ENCODE measurements at places on chromosomes 12 and 14.

DNA sequence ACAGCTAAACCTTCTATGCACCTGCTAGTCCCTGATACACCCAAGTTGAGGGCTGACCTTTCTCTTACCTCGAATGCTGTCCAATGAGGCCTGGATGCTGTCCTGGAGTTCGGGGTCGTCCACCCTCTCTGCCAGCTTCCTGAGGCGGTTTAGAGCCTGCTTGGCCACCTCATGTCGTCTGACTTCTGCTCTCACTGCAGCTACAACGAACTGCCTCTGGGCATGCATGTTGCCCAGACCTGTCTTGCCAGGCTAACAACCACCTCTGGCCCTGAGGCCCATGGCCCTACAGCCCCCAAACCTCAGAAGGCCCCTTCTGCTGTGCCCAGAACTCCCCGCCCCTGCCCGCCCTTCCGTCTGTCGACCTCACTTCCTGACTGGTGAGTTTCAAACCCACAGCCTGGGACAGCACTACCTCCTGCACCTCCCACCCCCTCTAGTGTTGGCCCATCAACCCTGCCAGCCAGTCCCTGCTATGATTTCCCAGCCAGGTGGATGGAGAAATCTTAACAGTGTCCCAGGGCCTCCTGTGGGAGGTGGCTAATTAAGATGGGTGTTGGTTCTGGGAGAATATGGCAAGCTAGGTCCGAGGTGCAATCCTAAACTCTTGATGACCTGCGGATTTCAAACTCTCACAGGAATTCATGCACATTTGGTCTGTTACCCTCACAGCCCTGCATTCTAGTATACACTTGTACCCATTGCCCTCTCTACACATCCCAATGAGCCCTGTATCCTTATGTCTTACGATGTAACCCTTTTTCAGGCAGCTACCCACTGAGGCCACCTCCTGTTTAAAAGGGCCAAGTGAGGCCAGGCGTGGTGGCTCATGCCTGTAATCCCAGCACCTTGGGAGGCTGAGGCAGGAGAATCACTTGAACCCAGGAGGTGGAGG, 2.7 kb upstream of the TSPAN31 start:
- DNase-seq = peak; percentile 73

DNA sequence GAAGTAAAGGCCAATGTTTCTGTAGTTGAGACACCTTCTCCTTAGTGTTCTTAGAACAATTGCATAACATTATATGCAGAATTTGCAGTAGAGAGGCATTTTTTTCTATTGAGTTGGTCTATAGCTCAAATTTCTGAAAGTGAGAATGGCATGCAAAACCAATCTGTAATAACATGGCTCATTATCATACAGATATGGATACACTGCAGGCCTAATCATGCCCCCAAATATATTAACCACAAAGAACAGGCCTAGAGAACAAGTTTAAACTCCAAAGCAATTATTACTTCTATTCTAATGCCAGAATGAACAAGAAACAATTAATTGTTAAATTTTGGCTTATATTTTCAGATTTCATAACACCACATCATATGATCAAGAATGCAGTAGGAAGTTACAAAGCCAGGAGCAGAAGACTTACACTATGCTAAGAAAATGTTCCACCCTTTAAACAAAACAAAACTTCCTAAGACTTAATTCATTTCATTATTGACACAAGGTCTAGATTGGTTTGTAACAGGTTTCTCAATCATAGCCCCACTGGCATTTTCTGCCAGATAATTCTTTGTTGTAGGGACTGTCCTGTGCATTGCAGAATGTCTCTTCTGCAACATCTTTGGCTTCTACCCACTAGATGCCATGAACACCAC, 26.9 kb downstream of the TMTC1 start:
- DNase-seq = no peak

GRCh38 chr12:27973487-27973890, 956 bp upstream of the PTHLH start:
- DNase-seq = no peak

DNA sequence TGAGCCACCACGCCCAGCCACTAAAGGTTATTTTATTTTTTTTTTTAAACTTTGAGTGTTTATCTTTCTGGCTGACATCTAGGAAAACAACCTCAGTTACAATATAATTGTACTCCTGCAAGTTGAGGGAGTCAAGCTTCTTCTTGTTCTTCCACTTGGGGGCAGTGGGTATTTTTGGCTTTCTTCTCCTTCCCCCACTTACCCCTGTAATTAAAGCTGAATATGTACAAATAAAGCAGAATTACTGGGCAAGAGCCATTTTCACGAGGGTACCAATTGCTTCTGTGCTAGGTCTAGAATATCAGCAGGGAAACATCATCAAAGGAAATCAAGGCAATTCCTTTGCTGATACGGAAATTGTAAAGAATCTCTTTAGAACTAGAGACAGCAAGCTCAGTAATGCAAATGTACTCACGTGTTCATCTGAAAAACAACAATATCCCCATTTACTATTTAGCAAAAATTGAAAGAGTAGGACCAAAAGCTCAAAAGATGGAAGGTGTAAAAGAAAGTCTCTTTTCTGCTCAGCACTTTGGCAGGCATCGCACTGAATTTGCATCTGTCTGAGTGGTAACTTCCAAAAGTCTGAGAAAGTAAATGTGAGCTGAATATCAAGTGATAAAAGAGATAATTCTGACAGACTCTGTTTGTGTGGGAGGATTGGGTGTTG, 72.8 kb downstream of the TAOK3 start:
- DNase-seq = no peak

GRCh38 chr12:80712866-80713265, 3.8 kb upstream of the MYF5 start:
- DNase-seq = no peak

DNA sequence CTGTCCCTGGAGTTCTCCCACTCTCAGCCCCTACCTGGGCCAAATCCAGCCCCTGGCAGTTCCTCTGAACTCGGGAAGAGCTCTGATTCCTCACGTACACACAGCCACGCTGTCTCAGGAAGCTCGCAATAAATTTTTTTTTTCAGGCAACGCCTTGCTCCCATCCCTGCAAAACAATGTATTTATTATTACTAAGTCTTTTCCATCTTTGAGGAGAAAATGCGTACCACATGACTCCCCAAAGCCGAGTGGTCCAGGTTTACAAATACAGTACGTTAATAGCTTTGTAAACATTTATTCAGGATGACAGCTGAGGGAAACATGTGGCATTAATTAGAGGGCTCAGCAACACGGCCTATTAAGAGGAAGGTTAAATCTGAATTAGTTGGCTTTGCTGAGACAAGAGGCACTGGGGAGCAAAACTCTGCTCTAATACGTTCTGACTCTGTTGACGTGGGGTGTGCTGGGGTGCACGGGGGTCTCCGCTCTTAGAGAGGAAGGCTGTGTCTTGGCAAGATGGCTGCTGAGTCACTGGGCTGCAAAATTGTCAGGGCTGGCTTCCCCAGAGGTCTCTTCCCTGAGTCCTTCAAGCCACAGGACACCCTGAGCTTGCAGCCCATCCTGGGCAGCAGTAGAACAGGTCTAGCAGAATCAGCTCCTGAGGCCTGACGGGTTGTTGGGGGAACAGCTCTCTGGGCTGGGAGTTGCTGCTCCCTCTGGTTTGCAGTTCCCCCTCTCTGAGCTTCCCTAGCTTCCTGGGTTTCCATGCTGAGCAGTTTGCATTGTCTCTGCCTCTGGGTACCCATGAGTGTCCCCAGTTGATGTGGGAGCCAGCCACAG, 185.2 kb upstream of the TBX3 start:
- no peak for DNase-seq

DNA sequence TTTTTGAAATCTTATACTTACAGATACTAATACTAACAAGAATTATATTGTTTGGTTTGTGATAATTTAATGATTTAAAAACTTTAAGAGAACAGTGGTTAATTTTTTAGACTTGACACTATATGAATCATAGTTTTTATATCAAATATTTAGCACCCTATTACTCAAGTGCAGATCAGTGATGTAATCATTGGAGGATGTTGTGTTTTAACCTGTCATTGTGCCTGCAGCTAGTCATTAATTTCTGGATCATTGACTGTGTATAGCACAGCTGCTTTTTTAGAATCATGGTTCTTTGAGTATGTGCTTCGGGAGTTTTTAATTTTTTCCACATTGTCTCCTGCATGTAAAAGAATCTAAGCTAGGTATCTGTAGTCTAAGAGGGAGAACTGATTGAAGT, 17.3 kb downstream of the ARID4A start:
- DNase-seq = no peak

GRCh38 chr12:126067626-126068329, 1002.5 kb downstream of the AACS start:
- no peak for DNase-seq

DNA sequence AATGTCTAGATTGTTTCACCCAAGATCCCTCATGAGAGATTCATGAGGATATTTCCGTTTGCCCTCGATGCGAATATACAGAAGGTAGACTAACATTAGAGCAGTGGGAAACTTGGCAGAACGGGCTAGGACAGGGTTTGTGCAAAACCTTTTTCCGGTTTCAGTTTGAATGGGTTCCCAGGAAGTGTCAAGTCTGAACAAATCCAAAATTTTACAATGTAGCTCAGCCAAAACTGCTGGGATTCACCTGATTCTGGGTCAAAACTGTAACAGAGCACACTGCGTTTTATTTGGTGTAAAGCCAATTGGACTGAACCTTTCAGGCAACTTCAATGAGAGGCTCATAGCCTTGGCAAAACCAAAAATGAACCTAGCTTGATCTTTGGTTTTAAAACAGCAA, 337.8 kb upstream of the DIO2 start:
- no peak for DNase-seq

GRCh38 chr14:58353516-58354299, 42.0 kb upstream of the TOMM20L start:
- DNase-seq = no peak

DNA sequence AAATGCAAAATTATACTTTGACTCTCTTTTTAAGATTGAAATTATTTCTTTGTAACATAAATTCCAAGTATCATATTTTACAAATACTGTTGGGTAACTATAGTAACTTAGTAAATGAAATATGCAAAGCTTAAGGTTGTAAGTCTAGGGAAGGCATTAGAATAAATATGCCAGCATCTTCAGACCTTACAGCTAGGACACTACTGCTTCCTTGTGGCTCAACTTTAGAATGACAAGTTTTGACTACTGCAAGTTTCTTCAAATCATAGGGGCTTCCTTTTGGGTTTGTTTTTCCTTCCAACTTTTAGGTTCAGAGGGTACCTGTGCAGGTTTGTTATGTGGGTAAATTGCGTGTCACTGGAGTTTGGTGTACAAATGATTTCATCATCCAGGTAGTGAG, 17.7 kb upstream of the ANP32D start:
- DNase-seq = no peak

GRCh38 chr14:77980475-77981321, 180.8 kb downstream of the ADCK1 start:
- no peak for DNase-seq

DNA sequence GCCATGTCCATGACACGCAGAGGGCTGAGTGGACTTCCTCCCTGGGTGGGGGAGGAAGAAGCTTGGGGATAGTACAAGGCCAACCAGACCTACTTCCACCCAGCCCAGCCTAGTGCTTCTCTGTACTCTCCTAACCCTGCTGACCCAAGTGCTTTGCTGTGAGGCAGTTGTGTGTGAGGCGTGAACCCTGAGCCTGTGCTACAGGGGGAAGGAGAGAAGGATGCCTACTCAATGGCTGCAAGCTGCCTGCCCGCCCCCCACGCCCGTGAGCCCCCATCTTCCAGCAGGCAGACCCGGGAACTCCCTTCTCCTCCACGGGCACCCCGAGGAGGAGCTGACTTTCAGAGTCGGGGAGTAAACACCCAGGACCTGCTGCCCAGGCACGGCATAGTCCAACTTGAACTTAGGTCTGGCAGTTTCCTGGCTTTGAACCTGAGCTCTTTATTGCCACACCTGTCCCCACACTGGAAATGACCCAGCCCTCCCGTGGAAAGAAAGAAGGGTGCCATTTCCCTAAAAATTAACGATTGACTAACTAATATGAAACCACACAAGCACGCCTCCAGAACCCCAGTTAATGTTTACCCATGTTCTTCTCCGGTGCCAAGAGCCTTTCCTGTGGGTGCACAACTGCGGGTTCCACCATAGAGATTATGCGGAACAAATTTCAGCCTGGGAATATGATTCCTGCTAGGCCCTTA, 10.8 kb downstream of the ALDH2 start:
- DNase-seq = no peak

- DNase-seq = no peak
Measured at GRCh38 chr12:124779161-124780141, 84.2 kb downstream of the SCARB1 start.

DNA sequence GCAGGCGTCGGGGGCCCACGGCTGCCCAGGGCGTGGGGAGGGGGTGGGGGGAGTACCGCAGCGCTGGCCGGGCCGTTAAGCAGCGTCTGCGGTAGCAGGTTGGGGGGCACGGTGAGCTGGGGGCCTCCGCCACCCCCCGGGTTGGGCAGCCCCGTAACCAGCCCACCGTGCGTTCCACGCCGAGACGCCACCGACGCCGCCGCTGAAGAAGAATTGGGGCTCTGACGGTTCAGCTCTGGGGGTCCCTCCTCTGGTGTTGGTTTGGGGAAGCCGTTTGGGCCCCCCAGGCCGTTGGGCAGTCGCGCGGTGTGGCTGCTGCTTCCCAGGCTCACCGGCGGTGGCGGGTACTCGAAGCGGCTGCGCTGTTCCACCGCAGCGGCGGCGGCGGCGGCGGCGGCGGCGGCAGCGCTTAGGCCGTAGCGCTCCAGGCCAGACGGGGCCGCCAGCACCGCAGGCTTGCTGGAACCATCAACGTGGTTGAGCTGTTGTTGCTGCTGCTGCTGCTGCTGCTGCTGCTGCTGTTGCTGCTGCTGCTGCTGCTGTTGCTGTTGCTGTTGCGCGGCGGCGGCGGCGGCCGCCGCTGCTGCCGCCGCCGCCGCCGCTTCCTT, 1.5 kb downstream of the IRF2BPL start:
- DNase-seq = peak; percentile 48

DNA sequence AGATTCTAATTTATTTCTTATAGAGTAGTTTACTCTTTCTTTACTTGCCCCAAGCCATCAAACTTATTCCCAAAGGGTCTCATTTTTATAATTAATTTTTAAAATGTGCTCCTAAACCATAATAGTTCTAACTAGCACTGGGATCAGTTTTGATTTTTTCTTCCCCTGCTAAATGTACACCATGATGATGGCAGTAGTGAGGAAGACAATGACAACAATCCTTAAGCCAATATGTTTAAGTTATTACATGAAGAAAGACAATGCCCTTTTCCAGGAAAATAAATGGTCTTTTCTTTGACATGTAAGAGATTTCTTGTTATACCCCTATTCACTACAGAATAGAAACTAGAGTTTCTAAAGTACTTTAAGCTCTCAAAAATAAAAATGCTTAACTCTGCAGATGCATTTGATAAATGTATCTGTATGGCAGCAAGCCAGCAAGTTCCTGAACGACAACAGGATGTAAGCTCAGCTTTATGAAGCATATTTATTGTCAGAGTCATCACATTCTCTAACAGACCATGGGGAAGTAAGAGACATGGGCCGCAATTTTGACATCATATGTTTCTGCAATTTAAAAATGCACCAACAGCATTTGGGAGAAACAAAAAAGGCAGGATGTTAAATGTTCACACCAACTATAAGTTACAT, 36.0 kb upstream of the SNX6 start:
- no peak for DNase-seq

- no peak for DNase-seq
Measured at GRCh38 chr12:57730336-57731067, 8.0 kb downstream of the AGAP2 start.
